ENCODE measurements at places on chromosomes 2 and 18. TPM values are rescaled to one million over a fixed set of nuclear protein-coding genes. Genes with fewer than 3 reads are reported as not detected.

The CSRNP3 gene
- not detected for total RNA-seq

The IL37 gene
- not detected for total RNA-seq

The CNTNAP5 gene
- not detected for total RNA-seq

The SDC1 gene
- total RNA-seq: 0.82 TPM

The ALLC gene
- total RNA-seq: not detected

The DUSP19 gene
- total RNA-seq: 2.5 TPM

The ACMSD gene
- 0.20 TPM for total RNA-seq

The IL1F10 gene
- total RNA-seq: not detected

The LOXHD1 gene
- 0.07 TPM for total RNA-seq

The KRCC1 gene
- total RNA-seq: 24.0 TPM

The RBFA gene
- 20.9 TPM for total RNA-seq

The UPP2 gene
- not detected for total RNA-seq

The INHBB gene
- not detected for total RNA-seq

The RGPD3 gene
- 0.43 TPM for total RNA-seq

The GPR39 gene
- not detected for total RNA-seq

The CHN1 gene
- 3.2 TPM for total RNA-seq

The BOLL gene
- not detected for total RNA-seq

The LYPD1 gene
- not detected for total RNA-seq

The SLC25A52 gene
- not detected for total RNA-seq

The ASIC4 gene
- 0.20 TPM for total RNA-seq

The CHRNG gene
- total RNA-seq: not detected

The SLC9A2 gene
- not detected for total RNA-seq

The TMEM247 gene
- total RNA-seq: not detected

The ANKRD30BL gene
- not detected for total RNA-seq

The PLEKHB2 gene
- 52.5 TPM for total RNA-seq

The MC4R gene
- not detected for total RNA-seq

The TTN gene
- 14.3 TPM for total RNA-seq

The MALL gene
- 0.39 TPM for total RNA-seq

The HRH4 gene
- total RNA-seq: 0.86 TPM

The C1GALT1C1L gene
- not detected for total RNA-seq

The ASPRV1 gene
- total RNA-seq: 1.8 TPM

The SH3RF3 gene
- total RNA-seq: 4.6 TPM

The CNRIP1 gene
- total RNA-seq: 0.53 TPM

The RAB17 gene
- 0.62 TPM for total RNA-seq

The OSBPL6 gene
- 0.41 TPM for total RNA-seq

The WDCP gene
- total RNA-seq: 6.1 TPM

The TUBA4A gene
- total RNA-seq: 108 TPM

The TMEM17 gene
- 0.15 TPM for total RNA-seq

The MSH2 gene
- total RNA-seq: 16.6 TPM

The TTR gene
- total RNA-seq: 1.7 TPM

The IL1R2 gene
- total RNA-seq: 0.25 TPM

The PPP1CB gene
- 190 TPM for total RNA-seq

The UGT1A9 gene
- total RNA-seq: not detected

The UGT1A6 gene
- total RNA-seq: not detected

The LIMS4 gene
- 1.3 TPM for total RNA-seq

The SPP2 gene
- total RNA-seq: not detected

The CXCR4 gene
- 1,289 TPM for total RNA-seq

The HTR2B gene
- total RNA-seq: 0.38 TPM

The LRRC30 gene
- total RNA-seq: not detected

The NPAS2 gene
- total RNA-seq: 3.5 TPM

The SIX2 gene
- not detected for total RNA-seq

The TIA1 gene
- 154 TPM for total RNA-seq

The HSPE1 gene
- 49.9 TPM for total RNA-seq

The IL1RL1 gene
- total RNA-seq: 0.19 TPM

The MEP1B gene
- total RNA-seq: 0.18 TPM

The KRTCAP3 gene
- 15.2 TPM for total RNA-seq

The ZNF892 gene
- total RNA-seq: 2.7 TPM

The ZBTB7C gene
- total RNA-seq: not detected

Measured in T-cell (primary cell).